ENCODE measurements at places on chromosomes 5 and 9.

DNA sequence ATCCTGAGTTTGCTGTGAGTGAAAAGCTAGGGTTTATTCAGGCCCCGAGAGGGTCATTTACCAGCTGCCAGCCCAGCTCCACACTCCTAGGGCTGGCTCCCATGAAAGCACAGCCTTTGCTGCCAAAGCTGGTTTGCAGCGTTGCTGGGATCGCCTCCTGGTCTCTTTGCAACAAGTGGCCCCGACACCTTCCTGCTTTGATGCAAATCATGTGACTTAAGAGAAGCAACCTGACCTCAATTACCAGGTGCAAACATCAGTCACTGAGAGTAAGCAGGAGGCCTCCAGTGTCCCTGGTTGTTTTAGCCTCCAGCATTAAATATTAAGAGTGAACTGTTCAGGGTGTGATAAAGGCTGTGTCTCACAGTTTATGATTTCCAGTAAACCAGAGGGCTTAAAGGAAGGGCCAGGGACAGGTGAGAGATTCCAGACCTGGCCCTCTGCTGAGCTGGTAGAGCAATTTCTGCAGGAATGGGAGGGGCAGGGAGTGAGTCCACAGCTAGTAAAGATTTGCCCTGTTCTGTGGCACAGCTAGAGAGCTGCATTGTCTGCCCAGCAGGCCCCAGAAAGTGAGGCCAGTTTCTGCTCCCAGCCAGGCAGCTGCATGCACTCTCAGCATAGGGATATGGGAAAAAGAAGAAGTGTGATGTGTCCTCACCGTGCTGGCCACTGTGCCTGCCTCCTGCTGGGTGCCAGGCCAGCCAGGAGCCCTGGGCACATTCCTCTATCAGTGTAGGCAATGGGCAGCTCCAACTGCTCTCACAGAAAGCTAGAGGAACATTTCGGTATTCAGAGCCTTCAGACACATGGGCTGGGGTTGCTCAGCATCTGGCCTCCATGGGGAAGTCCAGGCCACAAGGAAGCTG is 58.0 kb downstream of the SLC22A5 start:
- peak; percentile 75 for DNase-seq

- DNase-seq, result no peak
Measured at GRCh38 chr5:25862276-25862675, 1176.1 kb downstream of the CDH9 start.

GRCh38 chr9:77980622-77981021 is 51.0 kb downstream of the GNAQ start:
- no peak for DNase-seq

GRCh38 chr5:180470966-180471582 is 23.1 kb upstream of the CNOT6 start:
- peak; percentile 45 for DNase-seq

DNA sequence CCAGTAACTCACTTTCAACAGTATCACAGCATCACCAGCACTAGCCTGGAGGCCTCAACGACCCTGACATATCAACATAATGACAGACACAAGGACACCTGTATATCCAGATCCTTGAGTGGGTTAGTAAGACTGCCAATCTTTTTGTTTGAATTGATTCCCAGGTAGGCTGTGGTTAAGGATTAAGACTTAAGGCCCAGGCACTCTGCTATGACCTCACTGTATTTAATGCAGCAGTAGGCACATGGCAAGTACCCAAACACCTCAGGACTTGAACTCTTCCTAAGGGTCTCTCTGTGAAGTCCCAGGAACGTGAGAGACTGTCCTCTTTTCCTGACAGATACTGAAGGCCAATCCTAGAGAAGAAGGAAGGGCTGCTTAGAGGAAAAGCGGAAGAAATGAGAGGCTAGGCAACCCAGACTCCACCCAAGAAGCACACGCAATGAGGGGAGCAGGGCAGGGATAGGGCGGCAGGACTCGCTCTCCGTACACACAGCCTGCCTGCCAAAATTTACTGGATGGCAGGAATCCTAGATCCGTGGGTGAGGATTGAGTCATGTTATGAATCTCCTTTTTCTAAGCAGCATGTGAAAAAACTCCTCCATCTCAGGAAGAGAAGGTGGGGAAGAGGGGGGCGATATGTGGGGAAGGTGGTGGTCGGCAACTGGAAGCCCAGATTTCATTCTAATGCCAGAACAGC is 93.4 kb downstream of the SIL1 start:
- no peak for DNase-seq

DNA sequence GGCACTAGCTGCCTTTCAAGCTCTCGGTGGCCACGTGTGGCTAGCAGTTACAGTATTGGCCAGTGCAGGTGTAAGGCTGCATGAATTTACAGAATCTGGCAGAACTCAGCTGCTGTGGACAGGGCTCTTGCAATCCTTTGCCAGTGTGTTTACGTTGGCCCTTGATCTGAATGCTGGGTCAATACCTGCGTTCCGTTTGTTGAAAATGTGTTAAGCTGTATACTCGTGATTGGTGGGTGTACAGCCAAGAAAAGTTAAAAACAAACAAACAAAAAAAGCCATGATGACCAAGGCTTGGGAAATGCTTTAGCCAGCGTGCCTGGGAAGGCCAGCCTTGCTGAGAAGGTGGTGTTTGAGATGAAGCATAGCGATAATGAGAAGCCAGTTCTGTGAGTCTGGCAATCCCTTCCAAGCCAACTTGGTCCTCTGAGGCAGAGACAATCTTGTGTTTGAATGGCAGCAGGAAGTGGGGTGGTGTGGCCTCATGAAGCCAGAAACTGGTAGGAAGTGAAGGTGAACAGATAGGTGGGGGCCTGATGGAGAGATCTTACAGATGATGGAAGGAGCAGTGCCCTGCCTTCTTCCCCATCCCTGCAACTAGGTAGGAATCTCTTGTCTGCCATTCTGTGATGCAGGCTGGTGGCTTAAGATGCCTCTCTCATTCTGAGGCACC is 820 bp upstream of the CFAP90 start:
- DNase-seq, result no peak

GRCh38 chr9:112502175-112502946 is 15.7 kb downstream of the KIAA1958 start:
- DNase-seq, result no peak

DNA sequence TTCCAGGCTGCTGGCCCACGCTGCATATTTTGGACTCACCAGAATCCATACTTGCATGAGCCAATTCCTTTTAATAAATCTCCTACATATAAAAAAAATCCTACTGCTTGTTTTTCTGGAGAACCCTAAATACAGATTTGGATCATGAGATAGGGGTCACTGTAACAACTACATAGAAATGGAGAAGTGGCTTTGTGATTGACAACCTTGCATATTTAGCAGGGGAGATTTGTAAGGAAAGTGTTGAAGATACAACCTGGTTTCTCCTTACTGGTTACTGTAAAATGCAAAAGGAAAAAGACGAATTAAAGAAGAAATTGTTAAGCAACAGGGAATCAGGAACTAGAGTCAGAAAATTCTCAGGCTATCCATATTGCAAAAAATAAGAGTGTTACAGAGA is 74.8 kb downstream of the HABP4 start:
- DNase-seq, result no peak

DNA sequence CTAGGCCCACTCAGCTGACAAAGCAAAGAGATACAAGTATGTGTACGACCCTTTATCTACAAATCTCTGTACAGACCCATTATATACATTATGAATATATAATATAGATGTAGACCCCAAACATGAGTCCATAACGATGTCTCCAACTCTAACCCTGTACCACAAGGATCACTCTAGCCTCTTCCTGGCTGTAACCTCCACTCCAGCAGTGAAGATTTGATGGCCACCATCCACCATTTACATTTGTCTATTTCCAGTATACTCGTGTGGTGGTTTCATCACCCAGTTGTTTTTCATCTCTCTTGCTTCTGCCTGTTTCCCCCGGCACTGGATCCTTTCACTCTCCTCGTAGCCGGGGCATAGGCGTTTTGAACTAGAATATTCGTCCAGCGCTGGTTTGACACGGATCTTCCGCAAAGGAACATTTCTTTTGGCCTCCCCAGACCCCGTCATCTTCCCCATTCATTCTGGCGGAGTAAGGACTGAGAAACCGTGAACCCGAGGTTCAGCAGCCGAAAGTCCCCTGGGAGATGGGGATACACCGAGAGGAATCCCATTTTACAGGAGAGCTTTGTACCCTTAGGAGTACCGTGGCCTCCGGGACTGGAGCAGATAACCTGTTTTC is 828 bp upstream of the TRIO start:
- DNase-seq, result no peak

- DNase-seq, result no peak
Measured at GRCh38 chr9:124780060-124780756, 3.3 kb downstream of the OLFML2A start.

GRCh38 chr9:86649913-86650312 is 295.7 kb upstream of the TUT7 start:
- DNase-seq, result no peak

All from T-cell (primary cell).